ENCODE measurements at places on chromosomes 4 and X.

DNA sequence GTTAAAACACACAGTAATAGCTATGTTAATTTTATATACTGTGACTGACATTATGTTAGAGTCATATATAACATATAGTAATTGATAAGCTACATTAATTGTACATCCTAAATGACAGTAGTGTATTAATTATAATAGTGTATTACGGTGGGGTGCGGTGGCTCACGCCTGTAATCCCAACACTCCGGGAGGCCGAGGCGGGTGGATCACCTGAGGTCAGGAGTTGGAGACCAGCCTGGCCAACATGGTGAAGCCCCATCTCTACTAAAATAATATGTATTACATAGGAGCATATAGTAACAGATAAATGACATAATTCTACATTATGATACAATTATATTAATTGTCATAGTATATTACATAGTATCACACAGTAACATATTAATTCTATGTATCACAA, 12.2 kb downstream of the ASMTL start:
- no peak for DNase-seq

- DNase-seq = no peak
These were observed 9.7 kb upstream of the TSR2 start for GRCh38 chrX:54430519-54430918.

DNA sequence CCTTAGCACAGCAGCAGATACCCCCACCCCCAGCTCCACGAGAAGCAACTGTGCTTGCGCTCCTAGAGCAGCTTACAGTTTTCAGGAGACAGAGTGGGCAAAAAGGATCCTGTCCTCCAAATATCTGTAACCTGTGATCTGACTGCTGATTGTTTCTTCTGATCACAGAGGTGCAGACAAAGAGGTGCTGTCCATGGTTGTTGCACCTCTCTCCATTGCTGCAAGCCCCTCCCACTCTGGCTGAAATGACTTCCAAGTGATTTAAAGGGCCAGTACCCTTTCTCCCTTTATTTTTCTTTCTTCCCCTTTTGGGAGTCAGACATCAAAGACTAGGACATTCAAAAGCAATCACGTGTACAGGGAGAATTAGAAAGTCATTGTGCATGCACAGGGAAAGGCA, 205.3 kb upstream of the GEMIN8 start:
- DNase-seq = no peak

- no peak for DNase-seq
These were observed 18.0 kb downstream of the OPHN1 start for GRCh38 chrX:68415316-68415715.

Measured in T-helper 22 cell (primary cell).